Suprapubic skin (tissue), 4 donors: ENCODE measurements at places on chromosomes 12 and 14. TPM values are rescaled to one million over a fixed set of nuclear protein-coding genes. Genes with fewer than 3 reads are reported as not detected.

The MAPKAPK5 gene
- total RNA-seq, result 67.2 TPM

The KSR2 gene
- 0.38 TPM for total RNA-seq

DNA sequence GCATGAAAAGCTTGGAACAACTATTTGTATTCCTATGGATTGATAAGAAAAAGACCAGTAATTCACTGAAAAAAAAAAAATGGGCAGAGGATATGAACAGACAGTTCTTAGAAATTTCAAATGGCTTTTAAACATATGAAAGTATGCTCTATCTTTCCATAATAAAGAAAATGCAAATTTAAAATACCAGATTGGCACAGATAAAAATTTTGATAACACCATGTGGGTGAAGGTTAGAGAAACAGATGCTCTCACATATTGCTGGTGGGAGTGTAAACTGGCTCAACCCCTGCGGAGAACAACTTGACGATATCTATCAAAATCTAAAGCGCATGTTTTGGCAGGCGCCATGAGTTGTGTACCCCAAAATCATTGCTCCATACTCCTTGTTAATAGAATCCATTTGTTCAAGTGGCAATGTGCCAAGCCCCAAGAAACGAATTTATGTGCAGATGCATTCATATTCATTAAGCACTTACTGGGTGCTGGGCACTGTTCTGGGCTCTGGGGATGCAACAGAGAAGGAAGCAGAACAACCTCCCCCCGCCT, 29.5 kb upstream of the TMPO start:
- DNase-seq, result no peak
- H3K36me3 ChIP-seq, result no peaks in the 10 kb centered on the region
- H3K27ac ChIP-seq, result no peak overlapping the region
- H3K4me3 ChIP-seq, result no peak overlapping the region
- H3K4me1 ChIP-seq, result peaks cover 7% of the 10 kb centered on the region
- H3K27me3 ChIP-seq, result no peaks in the 10 kb centered on the region

The TCL1B gene
- total RNA-seq, result not detected

GRCh38 chr12:2836574-2836973, 1.7 kb upstream of the NRIP2 start:
- no peak overlapping the region for H3K27ac ChIP-seq
- H3K36me3 ChIP-seq, result peaks cover 13% of the 10 kb centered on the region
- no peak for DNase-seq
- no peak overlapping the region for H3K4me3 ChIP-seq
- peaks cover 27% of the 10 kb centered on the region for H3K4me1 ChIP-seq

- no peaks in the 10 kb centered on the region for H3K36me3 ChIP-seq
- H3K4me3 ChIP-seq, result no peak overlapping the region
- DNase-seq, result no peak
- H3K27ac ChIP-seq, result no peak overlapping the region
- no peaks in the 10 kb centered on the region for H3K4me1 ChIP-seq
These were observed 148.1 kb downstream of the TSPAN9 start for GRCh38 chr12:3225154-3225795.

GRCh38 chr12:54358191-54358944, 5.9 kb downstream of the GPR84 start:
- H3K4me3 ChIP-seq, result peak overlapping the region; percentile 64
- DNase-seq, result no peak
- H3K36me3 ChIP-seq, result no peaks in the 10 kb centered on the region
- no peaks in the 10 kb centered on the region for H3K27me3 ChIP-seq

DNA sequence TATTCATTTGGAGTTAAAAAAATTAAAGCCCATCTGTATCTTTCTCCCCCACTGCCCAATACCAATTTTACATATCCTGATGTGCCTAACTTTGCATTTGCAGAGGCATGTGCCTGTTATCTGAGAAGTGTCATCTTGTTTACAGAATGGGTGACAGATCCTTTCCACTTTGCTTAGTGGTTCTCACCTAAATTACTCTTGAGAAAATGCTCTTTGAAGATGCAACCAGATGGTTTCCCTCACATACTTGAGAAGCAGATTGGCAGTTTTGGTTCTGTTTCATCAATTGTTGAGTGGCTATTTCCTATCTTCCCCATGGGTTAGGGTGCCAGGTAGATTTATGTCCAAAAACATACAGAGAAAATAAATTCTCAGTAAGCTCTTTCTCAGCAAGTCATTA, 1051.4 kb upstream of the ATXN7L3B start:
- H3K27ac ChIP-seq, result no peak overlapping the region
- H3K4me1 ChIP-seq, result no peaks in the 10 kb centered on the region
- H3K27me3 ChIP-seq, result no peaks in the 10 kb centered on the region
- no peak overlapping the region for H3K4me3 ChIP-seq
- no peak for DNase-seq

DNA sequence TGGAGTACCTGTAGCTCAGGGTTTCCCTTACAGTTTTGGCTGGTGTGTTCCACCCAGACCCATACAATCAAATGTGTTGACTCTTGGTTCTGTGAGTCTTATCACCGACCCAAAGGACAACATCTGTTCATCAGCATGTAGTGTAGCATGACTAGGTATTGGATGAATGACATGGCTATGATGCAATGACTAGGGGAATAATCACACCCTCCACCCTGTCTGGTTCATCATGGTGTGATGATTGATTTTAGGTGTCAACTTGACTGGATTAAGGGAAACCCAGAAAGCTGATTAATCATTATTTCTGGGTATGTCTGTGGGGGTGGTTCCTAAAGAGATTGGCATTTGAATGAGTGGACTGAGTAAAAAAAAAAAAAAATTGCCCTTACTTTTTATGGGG, 311.3 kb downstream of the DPF3 start:
- no peak for DNase-seq
- no peak overlapping the region for H3K4me3 ChIP-seq
- H3K27ac ChIP-seq, result no peak overlapping the region
- no peaks in the 10 kb centered on the region for H3K4me1 ChIP-seq

The ZBTB42 gene
- total RNA-seq, result 3.7 TPM

GRCh38 chr12:108483213-108484059, 31.6 kb upstream of the FICD start:
- peaks cover 28% of the 10 kb centered on the region for H3K27me3 ChIP-seq
- no peak overlapping the region for H3K27ac ChIP-seq
- no peak for DNase-seq
- H3K4me3 ChIP-seq, result no peak overlapping the region
- no peaks in the 10 kb centered on the region for H3K36me3 ChIP-seq

GRCh38 chr12:56476143-56476542, 7.8 kb downstream of the SPRYD4 start:
- no peaks in the 10 kb centered on the region for H3K27me3 ChIP-seq
- peaks cover 6% of the 10 kb centered on the region for H3K36me3 ChIP-seq

DNA sequence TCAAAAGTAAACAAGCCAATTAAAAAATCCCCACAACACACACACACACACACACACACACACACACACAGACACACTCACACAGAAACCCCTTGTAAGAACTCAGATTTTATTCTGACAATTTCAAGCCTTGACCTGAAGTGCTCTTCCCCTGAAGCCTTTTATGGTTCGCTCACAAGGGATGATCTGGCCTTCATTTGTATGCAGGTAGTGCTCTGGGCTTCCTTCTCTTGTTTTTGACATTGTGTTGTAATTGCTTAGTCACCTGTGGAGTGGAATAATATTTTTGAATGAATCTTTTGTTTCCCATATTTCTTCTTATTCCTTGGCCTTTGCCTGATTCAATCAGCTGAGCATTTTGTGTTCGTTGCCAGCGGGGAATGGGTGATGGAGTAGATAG, 83.3 kb upstream of the CSRP2 start:
- no peak overlapping the region for H3K27ac ChIP-seq
- H3K4me3 ChIP-seq, result no peak overlapping the region
- DNase-seq, result no peak

The AKAP3 gene
- total RNA-seq, result 1.9 TPM

DNA sequence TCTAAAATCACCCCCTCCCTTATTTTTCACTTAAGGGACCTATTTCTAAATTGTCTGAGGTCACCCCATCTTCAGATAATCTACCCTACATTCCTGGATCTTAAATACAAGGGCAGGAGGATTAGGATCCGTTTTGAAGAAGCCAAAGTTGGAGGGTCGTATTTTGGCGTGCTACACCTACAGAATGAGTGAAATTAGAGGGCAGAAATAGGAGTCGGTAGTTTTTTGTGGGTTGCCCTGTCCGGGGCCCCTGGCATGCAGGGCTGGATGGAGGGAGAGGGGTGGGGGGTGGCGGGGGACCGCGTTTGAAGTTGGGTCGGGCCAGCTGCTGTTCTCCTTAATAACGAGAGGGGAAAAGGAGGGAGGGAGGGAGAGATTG, 300 bp upstream of the CCND2 start:
- peak overlapping the region; percentile 85 for H3K27ac ChIP-seq
- H3K4me1 ChIP-seq, result peaks cover 96% of the 10 kb centered on the region
- DNase-seq, result no peak
- H3K36me3 ChIP-seq, result no peaks in the 10 kb centered on the region
- peak overlapping the region; percentile 80 for H3K4me3 ChIP-seq

- H3K27me3 ChIP-seq, result peaks cover 99% of the 10 kb centered on the region
- DNase-seq, result no peak
- H3K36me3 ChIP-seq, result no peaks in the 10 kb centered on the region
- no peaks in the 10 kb centered on the region for H3K4me1 ChIP-seq
- H3K27ac ChIP-seq, result no peak overlapping the region
These were observed 8.1 kb upstream of the LHX5 start for GRCh38 chr12:113479590-113480335.

The NCAPD2 gene
- 31.7 TPM for total RNA-seq

The SPX gene
- total RNA-seq, result 0.21 TPM

The KRT2 gene
- 357 TPM for total RNA-seq

DNA sequence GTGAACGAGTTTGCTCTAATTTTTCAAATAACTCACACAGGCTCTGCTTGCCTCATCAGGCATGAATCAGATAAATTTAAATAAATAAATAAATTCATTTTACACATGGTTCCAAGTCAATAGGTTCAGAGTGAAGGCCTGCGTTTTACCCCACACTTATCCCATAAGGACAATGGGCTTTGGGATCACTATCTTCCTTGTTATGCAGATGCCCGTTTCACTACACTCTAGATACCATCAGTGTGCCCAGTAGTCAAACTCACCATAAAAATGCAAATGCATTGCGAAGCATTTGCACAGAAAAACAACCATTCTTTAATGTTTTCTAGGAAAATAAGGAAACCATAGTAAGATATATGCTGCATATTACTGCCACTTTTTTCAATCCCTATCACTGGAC, 155.9 kb upstream of the CCDC196 start:
- H3K27me3 ChIP-seq, result no peaks in the 10 kb centered on the region
- no peaks in the 10 kb centered on the region for H3K36me3 ChIP-seq
- no peak overlapping the region for H3K27ac ChIP-seq

The ATL1 gene
- 22.8 TPM for total RNA-seq

The GLT8D2 gene
- total RNA-seq, result 2.5 TPM

The SERPINA12 gene
- 250 TPM for total RNA-seq

The SLC6A15 gene
- 2.2 TPM for total RNA-seq

DNA sequence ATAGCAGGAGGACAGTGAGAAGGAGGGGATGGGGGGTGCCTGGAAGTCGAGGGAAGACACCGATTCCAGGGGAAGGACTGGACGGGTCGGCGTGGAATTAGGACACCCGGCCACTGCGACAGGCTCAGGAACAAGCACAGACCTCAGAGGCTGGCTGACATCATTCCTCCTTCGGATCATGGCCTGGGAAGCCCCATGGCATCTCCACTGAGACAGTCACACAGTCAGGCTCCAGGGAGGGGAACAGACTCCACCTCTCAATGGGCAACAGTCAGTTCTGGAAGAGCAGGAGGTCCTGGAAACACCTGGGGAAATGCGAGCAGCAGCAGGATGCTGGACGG, 67.9 kb upstream of the FBRSL1 start:
- peaks cover 11% of the 10 kb centered on the region for H3K4me1 ChIP-seq
- no peak overlapping the region for H3K27ac ChIP-seq
- H3K4me3 ChIP-seq, result no peak overlapping the region
- DNase-seq, result no peak

- no peak overlapping the region for H3K27ac ChIP-seq
- H3K27me3 ChIP-seq, result no peaks in the 10 kb centered on the region
- no peak for DNase-seq
- H3K4me3 ChIP-seq, result no peak overlapping the region
These were observed 43.2 kb downstream of the IRAK3 start for GRCh38 chr12:66232263-66232662.

The CLEC4A gene
- total RNA-seq, result 1.4 TPM

GRCh38 chr12:131608740-131609690, 101.9 kb upstream of the SFSWAP start:
- H3K27me3 ChIP-seq, result no peaks in the 10 kb centered on the region
- peak; percentile 89 for DNase-seq
- no peaks in the 10 kb centered on the region for H3K36me3 ChIP-seq
- no peak overlapping the region for H3K27ac ChIP-seq
- peaks cover 28% of the 10 kb centered on the region for H3K4me1 ChIP-seq
- H3K4me3 ChIP-seq, result no peak overlapping the region

- no peak overlapping the region for H3K27ac ChIP-seq
- H3K4me3 ChIP-seq, result no peak overlapping the region
- DNase-seq, result peak; percentile 92
- no peaks in the 10 kb centered on the region for H3K36me3 ChIP-seq
- no peaks in the 10 kb centered on the region for H3K27me3 ChIP-seq
These were observed 92.0 kb downstream of the SCARB1 start for GRCh38 chr12:124771462-124772288.

- H3K27me3 ChIP-seq, result no peaks in the 10 kb centered on the region
- peak overlapping the region; percentile 99 for H3K4me3 ChIP-seq
- H3K4me1 ChIP-seq, result peaks cover 33% of the 10 kb centered on the region
- H3K36me3 ChIP-seq, result peaks cover 57% of the 10 kb centered on the region
These were observed 615 bp downstream of the DDX51 start for GRCh38 chr12:132143336-132144071.

DNA sequence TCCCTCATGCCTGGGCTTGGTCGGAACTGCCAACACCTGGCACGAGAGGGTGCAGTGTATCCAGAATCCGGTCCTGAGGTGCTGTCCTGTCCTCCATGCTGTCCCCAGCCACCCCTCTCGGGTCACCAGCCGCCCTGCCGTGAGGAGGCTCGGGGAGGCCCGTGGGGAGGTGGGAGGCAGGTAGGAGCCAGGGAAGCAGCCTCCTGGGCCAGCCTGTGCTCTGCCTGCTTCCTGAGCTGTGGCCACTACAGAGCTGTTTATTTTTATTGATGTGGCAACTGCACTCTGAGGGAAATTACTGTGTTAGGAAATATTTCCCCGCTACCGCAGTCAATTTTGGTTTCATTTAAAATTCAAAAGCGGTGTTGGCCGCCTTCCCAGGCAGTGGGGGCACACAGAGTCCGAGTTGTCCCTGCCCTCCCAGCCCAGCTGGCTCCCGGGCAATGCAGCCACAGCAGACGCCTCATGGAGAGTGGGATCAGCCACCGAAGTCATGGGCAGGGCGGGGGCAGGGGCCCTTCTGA, 18.3 kb downstream of the NOC4L start:
- H3K27ac ChIP-seq, result no peak overlapping the region
- no peaks in the 10 kb centered on the region for H3K36me3 ChIP-seq
- peak overlapping the region; percentile 12 for H3K4me3 ChIP-seq
- H3K27me3 ChIP-seq, result peaks cover 18% of the 10 kb centered on the region
- no peak for DNase-seq
- H3K4me1 ChIP-seq, result peaks cover 19% of the 10 kb centered on the region

- no peak for DNase-seq
- no peak overlapping the region for H3K4me3 ChIP-seq
- no peaks in the 10 kb centered on the region for H3K27me3 ChIP-seq
- H3K36me3 ChIP-seq, result peaks cover 76% of the 10 kb centered on the region
These were observed 15.8 kb downstream of the SLC8B1 start for GRCh38 chr12:113318900-113319628.
